ENCODE measurements at places on chromosomes 7 and 10. TPM values are rescaled to one million over a fixed set of nuclear protein-coding genes. Genes with fewer than 3 reads are reported as not detected.

GRCh38 chr7:31126976-31127375 is 74.9 kb downstream of the ADCYAP1R1 start:
- peak; percentile 16 for DNase-seq

- DNase-seq: no peak
These were observed 57.1 kb upstream of the KMT2E start for GRCh38 chr7:104956753-104957450.

- no peak for DNase-seq
These were observed 190.0 kb upstream of the ZWINT start for GRCh38 chr10:56551037-56551436.

GRCh38 chr7:38728145-38728544 is 97.0 kb upstream of the AMPH start:
- no peak for DNase-seq

DNA sequence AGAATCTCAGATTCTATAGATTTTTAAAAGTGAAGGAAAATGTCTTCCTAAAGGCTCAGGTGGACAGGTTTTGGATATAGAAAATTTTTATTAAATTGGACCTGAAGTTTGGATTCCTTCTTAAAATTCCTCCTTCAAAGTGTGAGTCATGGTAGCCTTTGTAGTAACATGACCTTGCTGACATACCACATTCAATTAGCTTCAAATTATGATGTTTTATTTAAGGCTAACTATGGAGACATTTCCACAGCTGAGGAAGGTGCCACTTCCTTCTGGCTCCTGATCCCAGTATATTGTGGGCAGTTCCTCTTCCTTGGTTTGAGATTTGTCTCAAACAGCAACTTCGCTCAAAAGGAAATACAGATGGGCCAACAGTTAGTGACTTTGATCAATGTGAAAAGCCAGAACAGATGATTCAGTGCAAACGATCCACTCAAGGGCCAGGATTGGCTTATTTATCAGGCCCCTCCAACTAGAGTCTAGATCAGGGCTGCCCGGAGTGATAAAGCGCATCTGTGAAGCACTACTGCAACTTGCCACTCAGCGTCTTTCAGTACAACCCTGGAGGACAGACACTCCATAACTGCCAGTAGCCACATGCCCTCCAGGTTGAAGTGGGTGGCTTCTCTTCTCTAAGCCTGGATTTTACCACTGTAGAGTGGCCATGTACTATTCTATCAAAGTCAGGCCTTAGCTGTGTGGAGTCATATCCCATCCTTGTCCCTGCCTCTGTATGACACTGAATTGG is 573.5 kb downstream of the KIF20B start:
- DNase-seq: no peak

GRCh38 chr10:126350216-126350992 is 37.9 kb downstream of the ADAM12 start:
- DNase-seq: no peak

DNA sequence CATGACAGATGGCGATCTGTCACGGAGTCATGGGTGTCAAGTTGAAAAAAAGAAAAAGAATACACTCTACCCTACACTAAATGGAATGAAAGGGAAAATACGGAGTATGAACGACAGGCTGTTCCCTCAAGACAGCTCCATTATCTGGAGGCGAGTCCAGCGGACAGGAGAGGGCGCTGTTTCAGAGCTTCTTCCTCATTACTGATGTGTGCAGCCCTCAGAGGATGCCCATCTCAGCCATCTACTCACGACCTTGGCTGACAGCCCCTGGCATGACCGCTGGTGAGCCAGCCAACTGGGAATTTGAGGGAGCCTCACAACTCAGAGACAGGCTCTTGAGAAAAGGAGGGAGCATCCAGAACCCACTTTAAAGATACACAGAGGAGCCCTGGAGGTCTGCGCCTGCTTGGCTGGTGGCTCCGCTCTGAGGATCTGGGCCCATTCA is 49.6 kb upstream of the SMNDC1 start:
- peak; percentile 24 for DNase-seq

DNA sequence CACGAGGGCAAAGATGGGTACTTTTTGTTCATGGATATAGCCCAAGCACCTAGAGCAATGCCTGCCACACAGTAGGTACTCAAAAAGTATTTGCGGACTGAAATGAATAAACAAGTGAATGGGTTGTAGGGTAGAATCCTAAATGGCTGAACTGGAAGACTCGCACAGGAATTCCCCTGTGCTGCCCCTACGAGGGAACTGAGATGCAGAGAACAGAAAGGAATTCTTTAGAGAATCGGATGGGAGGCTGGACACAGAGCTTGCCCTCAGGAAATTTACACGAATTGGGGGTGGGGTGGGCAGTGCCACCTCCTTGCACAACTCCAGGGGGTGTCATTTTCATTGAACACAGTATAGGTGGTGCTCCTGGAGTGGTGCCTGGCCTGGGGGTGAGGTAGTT is 35.2 kb upstream of the SRGN start:
- no peak for DNase-seq

GRCh38 chr10:4121502-4122380 is 336.7 kb upstream of the KLF6 start:
- DNase-seq: no peak

GRCh38 chr7:124058515-124058914 is 25.6 kb upstream of the TMEM229A start:
- DNase-seq: no peak

- no peak for DNase-seq
These were observed 46.0 kb downstream of the ZNRF2 start for GRCh38 chr7:30330134-30331111.

DNA sequence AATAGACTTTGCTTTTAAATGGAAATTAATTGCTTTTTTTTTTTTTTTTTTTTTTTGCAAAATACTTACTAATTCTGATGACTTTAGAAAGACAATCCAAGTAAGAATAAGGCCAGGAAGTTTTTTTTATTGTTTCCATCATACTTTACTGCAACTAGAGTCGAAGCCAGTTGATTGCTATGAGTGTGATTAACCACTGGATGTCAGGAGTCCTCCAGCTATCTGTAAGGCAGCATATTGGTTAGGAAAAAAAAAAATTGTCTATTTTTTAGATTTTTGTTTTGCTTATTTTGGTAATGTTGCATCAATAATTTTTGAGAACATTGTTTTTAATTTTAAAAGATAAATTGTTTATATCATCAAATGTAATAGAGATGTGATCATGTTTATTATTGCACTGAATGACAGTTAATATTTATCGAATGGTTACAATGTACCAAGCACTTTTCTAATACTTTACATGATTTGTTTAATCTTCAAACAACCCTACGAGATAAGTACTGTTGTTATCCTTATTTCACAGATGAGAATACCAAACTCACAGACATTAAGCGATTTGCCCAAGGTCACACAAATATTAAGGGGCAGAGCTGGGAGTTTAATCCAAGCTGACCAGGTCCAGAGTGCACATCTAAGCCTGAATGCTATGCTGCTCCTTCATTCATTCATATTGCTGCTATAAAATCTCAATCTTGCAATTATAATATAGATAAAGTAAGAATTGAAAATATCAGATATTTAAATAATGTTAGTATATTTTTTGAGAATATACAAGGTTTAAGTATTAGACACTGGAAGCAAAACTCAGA is 19.9 kb upstream of the LMOD2 start:
- DNase-seq: no peak

GRCh38 chr10:112789248-112789647 is 160.8 kb upstream of the TCF7L2 start:
- no peak for DNase-seq

- DNase-seq: no peak
These were observed 165.3 kb downstream of the SFMBT2 start for GRCh38 chr10:7245505-7245904.

Gene CACNB2
- 1.5 TPM for polyA plus RNA-seq

Gene SLF2
- 87.6 TPM for polyA plus RNA-seq

Gene NUTM2E
- polyA plus RNA-seq: 0.59 TPM

Gene CCAR1
- polyA plus RNA-seq: 69.5 TPM

Gene GPRIN2
- polyA plus RNA-seq: 0.24 TPM

Gene AKR1B15
- polyA plus RNA-seq: 0.42 TPM

Gene UNC5B
- 11.1 TPM for polyA plus RNA-seq
